Uterus (tissue), 4 donors: ENCODE measurements at places on chromosomes 16 and 17.

GRCh38 chr17:36817483-36818048, 119.7 kb upstream of the LHX1 start:
- DNase-seq = no peak

GRCh38 chr16:24309258-24310142, 53.4 kb downstream of the CACNG3 start:
- DNase-seq = no peak

GRCh38 chr16:87243478-87243877, 73.7 kb downstream of the C16orf95 start:
- DNase-seq = no peak

DNA sequence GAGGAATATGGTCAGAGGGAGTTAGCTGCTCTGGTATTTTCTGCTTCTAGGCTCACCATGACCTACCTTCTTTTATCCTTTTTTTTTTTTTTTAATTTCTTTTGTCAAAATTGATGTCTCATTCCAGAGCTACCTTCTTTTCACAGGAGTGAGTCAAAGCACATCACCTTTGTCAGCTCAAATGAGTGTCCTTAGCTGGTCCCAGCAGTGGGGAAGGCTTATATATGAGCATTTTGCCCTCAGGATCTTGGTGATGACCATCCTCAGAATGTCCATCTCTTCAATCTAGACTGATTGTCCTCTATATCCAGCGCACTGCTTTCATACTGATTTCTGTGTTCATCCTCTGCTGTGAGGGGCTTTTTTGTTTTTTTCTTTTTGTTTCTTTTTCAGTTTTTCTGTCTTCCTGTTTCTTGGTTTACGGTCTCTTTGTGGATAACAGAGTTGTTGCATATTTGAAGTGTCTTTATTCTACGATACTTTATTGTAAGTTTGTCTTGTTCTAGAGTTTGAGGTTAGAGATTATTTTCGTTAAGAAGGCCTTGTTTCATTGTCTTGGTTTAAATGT, 24.9 kb downstream of the CBFB start:
- DNase-seq = no peak

DNA sequence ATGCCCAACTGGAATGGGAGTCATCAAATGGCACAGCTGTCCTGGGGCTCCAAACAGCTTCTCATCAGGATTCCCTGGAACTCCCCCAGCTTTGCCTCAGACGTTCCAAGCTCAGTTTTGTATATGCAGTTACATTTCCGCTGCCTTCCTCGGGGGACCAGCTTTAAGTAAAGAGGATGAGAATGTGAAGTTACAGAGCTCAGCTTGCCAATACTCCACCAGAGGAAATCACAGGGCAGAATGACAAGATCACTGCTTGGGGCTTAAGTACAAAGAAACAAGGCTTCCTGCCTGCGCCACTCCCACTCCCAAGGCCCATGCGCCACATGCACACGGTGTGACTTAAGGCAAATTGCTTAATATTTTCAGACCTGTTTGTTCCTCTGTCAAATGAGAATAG, 272.4 kb upstream of the CDH11 start:
- DNase-seq = no peak

DNA sequence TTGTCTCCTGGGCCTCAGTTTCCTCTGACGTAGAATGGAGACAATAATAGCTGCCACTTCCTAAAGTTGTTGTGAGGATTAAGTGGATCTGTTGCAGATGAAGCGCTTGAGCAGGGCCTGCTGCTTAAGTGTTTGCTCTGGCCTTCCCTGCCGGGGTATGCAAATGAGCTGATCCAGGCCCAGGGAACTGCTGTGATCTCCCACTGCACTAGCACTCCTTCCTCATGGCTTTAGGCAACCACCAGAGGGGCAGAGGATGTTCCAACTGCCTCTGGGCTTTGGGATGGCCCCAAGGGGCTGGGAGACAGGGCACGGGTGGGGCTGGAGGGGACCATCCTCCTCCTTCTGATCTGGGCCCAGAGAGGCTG, 6.2 kb downstream of the SBK1 start:
- DNase-seq = no peak
